Stimulated activated CD4-positive, alpha-beta T cell treated with anti-CD3 and anti-CD28 coated beads, Interleukin-1b, Interleukin-23, amount 100 ng/mL, for 1 hour (primary cell): ENCODE measurements at places on chromosomes 4 and X.

DNA sequence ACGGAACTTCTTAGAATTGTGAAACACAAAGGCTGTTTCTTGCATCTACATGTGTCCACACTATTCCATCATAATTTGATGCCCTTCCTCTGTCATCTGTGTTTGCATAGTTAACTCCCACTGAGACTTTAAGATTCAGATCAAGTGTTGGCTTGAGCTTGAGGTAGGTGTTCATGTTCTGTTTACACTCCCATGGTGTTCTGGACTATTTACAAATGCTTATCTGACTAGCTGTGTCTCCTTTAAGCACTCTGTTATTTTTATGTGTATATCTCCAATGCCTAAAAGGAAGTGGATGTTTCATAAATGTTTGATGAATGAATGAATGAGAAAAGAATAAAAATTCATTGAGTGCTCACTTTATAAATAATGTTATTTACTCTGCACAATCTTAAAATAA is 622.7 kb downstream of the RAB28 start:
- DNase-seq = no peak

DNA sequence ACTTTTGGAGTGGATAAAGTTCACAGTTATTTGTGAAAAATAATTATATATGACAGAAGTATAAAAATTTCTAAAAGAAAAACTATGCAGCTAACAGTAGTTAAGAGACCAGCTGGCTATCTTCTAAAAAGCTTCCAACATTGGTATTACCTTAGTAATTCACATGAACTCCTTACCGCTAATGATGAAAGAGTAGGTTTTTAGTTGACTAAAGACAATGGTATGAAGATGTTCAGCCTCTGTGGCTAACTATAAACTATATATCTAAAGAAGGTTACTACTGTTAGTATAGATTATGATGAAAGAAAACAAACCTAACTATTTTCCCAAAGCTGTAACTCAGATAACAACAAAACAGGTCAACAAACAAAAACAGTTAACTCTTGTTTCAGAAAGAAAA is 10.4 kb downstream of the CCNI start:
- no peak for DNase-seq

- no peak for DNase-seq
Measured at GRCh38 chr4:9971711-9972110, 49.6 kb downstream of the SLC2A9 start.

DNA sequence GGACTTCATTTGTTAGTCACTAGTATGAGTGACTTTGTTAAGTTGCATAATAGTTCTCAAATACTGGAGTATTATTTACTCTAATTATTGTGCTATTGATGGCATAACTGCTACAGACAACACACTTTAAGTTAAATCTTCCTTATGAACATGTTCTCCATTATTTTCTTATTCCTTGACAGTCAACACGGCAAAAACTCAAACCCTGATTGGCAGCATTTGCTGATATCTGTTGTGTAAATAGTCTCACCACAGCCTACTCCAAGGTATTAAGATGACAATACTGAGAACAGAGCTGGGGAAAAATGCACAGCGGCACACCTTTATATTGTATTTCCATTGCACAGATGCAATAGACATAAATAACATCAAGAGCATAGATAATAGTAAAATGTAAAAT is 568.0 kb upstream of the AADAT start:
- DNase-seq = no peak

- DNase-seq = no peak
Measured at GRCh38 chrX:6024204-6024603, 204.5 kb downstream of the NLGN4X start.

DNA sequence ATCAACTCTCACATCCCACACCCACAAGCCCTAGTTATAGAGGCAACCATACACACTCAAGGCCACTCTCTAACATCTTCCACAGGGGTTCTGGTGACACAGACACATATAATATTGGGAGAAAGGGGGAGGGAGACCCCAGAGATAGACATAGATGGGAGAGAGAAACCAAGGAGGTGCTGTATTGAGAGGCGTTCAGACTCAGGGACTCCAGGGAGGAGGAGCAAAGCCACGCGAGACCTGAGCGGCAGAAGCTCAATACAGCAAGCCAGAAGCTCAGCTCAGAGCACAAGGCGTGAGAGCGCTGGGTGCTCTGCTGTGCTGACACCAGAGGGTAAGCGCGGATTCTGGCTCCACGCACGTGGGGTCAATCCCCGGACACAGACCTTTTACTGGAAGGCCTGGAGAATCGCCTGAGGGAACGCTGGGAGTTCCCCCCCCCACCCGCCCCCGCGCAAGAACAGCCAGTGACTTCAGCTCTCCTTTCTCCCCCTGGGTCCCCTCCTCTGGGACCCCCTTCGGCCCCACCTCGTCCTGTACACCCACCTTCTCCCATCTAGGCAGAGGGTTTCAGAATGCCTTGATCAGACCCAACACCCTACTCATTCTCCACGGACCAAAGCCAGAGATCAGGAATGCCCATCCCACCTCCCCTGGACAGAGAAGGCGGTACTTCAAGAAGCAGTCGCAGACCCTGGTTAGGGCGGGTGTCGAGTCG is 8.7 kb downstream of the MSX1 start:
- DNase-seq = no peak

DNA sequence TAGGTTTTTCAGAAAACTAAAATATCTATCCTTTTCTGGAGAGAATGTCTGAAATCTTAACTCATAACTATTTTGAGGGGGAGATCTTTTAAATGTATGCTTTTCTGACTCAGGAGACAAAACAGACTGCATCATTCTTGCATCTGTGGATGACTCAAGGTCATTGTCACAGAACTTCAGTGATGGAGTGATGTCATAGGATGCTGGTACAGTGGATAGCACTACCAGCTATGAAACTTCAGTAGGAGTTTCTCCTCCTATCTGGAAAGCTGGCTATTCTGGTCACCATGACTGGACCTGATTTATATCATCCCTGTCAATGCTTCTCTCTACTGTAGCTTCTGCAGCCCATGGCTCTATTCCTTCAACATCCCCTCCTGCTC is 50.3 kb downstream of the PARM1 start:
- DNase-seq = no peak
